Bone marrow (tissue), 2 donors: ENCODE measurements at places on chromosomes 6 and 20.

DNA sequence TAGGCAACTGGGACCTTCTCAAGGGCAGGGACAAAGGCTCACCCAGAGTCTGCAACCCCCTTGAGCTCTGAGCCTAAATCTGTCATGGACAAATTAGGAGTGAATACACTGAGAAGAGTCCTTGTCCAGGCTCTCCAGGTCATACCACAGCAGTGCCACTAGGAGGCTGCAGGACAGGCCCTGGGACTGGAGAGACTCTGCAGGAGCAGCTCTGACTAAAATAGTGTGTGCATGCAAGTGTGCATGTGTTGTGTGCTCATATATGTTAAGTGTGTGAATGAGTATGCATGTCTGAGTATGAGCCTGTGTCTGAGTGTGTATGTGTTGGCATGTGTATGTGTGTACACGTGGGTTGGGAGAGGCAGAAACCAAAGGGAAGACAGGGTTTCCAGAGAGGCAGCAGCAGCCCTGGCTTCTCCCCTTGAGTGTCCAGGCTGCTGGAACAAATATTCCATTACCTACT is 27.1 kb downstream of the MRPL14 start:
- DNase-seq: no peak

GRCh38 chr6:113457198-113457597 is 399.9 kb upstream of the MARCKS start:
- DNase-seq: no peak

DNA sequence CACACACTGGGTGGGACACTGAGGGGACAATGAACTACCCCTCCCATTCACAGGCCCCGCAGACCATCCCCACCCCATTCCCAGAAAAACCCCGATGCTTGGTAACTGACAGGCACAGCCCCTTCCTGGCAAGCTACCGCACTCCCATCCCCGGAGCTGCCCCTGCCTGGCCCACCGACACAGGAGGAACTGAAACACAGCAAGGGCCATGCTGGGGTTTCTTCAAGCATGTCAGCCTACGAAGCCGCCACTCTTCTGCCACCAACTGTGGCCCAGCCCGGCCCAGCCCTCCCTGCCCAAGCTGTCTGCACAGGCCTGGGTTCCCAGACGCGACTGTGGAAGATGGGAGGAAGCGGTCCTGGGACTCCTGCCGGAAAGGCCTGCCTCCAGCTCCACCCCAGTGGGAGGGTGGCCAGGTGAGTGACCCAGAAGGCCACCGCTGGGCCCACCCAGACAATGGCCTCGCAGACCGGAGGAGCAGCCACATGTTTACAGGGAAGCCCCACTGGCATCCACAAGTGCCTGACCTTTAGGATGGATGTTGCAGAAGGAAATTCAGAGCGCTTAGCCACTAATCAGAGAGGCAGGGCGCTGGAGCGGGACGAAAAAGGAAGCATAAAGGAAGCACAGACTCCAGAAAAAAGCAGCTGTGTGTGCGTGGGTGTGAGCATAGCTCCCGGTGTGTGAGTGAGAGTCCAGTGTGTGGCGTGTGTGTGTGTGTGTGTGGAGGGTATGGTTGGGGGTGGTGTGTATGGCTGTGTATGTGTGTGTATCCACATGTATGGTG is 91.6 kb downstream of the PRND start:
- DNase-seq: peak; percentile 47

DNA sequence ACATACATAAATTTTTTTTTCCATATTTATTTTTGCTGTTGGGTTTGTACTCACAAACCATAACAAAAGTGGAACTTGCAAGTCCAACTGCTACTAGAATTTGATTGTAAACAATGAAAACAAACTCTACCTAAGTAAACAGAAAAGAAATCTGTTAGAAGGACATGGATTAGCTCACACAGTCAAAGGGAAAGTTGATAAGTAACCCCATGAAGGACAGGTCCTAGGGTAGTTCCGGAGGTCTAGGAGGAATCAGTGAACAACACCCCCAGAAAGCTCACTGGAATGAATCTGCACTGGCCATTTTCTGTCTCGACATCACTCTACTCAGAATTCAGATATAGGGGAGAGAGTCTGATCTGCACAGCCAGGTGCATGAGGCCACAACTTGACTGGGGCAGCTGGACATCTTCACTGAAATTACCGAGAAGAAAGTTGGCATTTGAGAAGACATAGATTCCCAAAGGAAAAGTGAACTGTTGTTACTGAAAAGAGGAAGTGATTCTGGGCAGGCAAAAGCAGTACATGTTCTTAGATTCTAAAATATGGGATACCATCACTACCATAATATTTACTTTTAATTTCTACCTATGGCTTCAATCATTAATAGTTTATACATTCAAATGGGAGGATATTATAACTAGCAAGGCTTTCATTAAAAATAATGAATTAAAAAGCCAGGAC is 76.4 kb downstream of the HMGN3 start:
- DNase-seq: no peak
